ENCODE measurements at places on chromosomes 3 and 15.

GRCh38 chr15:96070636-96071035 lies 259.9 kb upstream of the NR2F2 start:
- DNase-seq, result no peak

DNA sequence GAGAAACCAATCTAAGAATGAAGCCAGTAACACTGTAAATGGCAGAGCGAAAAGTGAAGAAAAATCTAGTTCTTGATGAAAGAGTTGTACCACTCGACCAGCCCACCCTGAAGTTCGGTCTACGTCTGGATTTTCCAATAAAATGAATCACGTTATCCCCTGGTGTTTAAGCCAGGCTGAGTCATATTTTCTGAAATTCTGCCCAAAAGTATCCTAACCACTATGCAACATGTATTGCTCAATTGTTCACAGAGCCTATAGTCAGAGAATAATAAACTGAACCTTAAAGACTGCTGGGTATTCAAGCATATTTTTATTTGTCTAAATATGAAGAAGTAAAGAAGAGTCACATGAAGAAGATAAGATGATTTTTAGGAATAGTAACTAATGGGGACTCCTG lies 245.7 kb downstream of the FGF12 start:
- no peak for DNase-seq

DNA sequence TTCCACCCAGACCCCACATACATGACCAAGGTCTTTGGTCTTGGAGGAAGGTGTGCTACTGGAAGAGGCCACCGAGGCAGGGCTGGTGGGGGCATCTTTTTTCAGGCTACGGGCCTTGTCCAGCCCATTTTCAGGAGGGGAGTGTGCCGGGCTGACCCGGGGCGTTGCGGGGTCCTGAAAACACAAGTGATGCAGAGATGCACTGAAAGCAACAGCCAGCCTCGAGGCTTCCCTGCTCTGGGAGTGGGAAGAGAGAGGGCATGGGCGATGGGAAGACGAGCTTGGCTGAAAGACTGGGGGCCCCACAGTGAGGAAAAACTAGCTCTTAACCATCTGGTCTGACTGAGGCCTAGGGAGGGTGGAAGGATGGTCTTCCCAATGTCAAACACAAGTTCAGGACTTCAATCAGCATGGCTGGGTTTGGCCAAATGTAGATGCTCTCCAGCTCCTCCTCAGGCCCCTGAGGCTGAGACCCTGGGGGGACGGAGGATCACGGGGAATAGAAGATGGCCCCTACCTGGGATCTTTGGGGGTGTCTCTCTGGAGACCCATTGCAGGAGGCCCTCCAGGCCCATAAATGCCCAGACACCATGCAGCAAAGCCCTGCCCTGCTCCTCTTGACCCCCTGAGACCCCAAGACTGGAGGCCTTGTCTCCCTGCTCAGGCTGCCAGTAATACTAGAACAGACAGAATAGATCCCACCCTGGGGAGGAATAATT lies 38.9 kb downstream of the TLE3 start:
- DNase-seq, result no peak

DNA sequence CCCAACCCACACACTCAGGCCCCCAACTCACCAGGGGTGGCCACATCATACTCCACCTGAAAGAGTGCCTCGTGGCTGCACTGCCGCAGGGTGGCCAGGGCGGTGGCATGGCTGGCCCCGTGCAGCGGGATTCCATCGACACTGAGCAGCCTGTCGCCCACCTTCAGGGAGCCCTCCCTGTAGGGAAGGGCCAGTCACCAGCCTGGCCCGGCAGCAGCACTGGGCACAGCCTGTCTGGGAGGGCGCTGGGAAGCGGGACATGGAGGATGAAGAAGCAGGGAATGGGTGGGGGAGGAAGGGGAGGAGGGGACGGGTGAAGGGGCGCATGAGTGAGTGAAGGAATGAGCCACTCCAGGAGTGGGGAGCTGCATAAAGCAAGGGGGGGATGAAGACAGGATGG lies 18.5 kb downstream of the GRIP2 start:
- DNase-seq, result peak; percentile 39

GRCh38 chr3:157819270-157820156 lies 286.7 kb downstream of the SHOX2 start:
- DNase-seq, result no peak

DNA sequence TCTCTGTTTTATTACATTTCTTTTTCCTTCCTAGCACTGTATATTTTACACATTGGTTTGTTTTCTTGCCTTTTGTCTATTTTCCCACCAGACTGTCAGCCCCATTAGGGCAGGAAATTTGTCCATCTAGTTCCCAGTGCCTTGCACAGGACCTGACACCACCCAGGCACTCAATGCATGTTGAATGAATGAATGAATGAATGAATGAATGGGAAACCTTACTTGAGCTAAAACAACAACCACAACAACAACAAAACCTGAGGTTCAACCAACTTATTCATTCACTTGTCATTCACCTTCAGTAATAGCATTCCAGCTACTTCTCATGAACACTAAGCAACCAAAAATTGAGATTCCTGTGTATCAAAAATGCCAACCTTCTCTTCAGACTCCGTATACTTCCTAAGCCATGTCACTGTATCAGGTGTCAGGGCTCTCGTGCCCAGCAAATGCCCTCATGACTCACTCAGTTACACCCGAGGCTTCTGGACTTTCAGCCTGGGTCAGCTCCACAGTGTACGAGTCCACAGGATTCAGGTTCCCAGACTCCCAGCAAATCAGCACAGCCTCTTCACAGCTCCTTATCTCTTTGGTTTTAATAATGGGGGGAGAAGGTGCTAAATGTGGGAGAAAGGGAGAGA lies 37.3 kb downstream of the FSD2 start:
- DNase-seq, result no peak

GRCh38 chr3:196634829-196635228 lies 4.7 kb upstream of the NRROS start:
- DNase-seq, result no peak

DNA sequence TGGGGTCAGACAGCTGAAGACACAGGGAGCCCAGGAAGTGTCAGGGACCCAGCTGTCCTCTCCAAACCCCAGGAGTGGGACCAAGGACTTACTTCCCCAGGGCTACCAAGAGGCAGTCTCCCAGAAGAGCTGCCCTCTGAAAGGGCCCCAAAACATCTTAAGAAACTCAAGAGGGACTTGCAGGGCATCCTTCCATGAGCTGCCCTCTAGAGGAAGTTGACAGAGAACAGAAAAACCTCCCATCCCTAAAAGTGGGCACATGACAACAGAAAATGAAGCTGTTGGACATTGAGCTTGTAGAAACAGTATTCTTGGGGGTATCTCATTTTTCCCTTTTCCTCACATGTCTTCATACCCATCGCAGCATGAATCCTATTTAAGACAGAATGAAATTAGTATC lies 58.9 kb downstream of the MECOM start:
- no peak for DNase-seq

DNA sequence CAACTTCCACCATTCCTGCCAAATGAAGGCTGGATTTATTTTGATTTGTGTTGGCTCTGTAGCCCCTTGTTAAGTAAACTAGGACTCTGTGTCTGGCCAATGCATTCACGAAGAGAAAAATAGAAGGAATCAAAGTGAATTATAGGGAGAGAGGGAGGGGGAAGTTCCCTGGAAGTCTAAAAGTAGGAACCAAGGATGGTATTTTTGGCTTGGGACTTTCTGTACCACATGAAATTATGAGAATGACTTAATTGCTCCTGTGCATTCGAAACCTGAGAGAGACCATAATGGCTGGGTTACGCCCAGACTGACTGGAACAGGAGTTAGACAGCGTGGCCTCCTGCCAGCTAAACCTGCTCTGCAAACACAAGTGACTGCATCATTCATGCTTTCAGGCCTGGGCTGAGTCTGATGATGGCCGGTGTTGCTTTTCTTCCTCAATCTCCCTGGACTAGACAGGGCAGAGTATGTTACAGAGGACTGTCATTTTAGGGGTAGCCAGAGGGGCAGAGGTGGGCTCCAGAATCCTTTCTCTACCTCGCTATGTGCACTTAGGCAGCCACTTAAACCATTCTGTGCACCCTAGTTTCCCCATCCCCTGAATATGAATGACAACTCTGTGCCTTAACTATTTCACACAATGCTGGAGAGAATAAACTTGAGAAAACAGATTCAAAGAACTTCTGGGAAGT lies 58.9 kb downstream of the MYO1E start:
- DNase-seq, result peak; percentile 77

DNA sequence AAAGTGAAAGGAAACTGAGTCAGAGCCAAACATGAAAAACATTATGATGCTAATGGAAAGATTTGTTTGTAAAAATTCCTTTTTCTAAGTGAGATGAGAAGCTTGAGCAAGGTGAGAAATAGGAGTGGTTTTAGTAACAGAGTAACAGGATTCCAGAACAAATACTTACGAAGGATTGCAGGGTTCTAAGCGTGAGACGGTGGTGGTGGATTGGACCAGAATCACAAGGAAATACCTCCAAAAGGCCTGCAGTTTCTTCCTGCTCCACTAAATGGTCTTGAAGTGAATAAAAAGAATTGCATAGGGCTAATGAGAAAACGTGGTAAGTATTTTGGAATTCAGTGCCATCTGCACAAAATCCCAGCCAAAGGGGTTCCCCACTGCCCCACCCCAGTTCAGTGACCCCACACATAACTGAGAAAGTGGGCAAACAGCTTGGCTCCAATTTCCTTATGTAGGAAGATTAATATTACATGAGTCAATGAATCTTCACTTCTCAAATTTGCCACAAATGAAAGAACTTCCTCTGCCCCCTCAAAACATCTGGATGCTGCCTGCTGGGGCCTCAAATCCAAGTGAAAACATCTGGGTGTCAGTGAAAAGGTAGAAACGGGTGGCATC lies 283.8 kb upstream of the NR2F2 start:
- no peak for DNase-seq

- DNase-seq, result no peak
Measured at GRCh38 chr15:80839764-80840130, 60.6 kb downstream of the CEMIP start.

DNA sequence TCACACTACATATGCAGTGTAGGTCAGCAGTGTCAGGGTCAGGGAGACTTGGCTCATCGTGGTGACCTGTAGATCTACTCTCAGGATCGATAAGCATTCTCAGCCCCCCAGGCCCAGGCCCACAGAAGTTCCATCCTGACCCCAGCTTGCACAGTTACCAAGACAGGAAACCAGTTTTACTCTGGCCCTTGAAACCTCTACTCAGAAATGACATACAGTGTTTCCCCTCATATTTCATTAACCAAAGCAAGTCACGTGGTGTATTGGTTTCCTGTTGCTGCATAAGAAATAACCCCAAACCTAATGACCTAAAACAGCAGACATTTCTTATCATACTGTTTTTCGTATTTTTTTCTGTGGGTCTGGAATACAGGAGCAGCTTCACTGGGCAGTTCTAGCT lies 242.2 kb downstream of the SLCO3A1 start:
- no peak for DNase-seq

DNA sequence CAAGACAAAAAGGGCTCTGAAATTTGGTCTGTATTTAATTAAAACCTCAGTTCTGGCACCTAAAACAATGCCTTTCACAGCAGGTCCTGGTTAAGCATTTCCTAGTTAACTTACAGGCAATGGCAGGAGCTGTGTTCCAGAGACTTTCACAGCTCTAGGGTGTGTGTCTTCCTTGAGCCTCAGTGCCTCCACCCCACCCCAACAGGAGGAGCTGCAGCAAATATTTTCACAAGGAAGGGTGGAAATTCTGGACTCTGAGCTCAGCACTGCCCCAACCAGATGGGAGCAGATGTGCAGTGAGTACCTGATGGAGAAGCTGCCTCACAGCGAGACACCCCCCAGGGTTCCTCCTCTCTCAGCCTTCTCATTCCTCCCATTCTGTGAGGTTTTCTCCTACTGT lies 106.3 kb upstream of the SPATA12 start:
- DNase-seq, result no peak

DNA sequence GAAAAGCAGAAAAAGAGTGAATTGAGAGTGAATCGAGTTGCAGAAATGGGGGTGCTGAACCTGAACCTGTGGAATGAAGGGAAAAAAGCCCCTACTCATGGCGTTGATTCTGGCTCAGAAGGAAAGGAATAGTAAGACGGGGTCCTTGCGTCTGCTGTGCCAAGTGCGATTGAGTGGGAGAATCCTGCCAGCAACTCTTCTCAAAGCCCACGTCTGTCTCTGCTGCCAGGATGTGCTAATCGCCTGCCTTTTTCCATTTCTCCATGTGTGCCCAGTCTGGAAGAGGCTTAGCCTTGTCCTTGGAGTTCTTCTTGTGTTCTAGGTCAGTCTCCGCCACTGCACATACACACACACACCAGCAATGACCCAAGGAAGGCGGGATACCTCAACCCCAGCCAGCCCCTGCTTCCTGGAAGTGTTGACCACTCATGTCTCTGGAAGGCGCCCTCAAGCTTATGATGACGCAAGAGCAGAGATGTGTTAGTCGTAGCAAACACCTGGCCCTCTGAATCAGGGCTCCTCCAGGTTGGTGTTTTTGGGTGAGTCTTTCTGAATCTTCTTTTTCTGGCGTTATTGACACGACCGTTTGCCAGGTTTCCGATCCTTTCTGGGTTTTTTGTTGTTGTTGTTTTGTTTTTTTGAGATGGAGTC lies 262.4 kb upstream of the PROK2 start:
- no peak for DNase-seq

- DNase-seq, result no peak
Measured at GRCh38 chr15:29556380-29556779, 265.9 kb downstream of the TJP1 start.

- DNase-seq, result no peak
Measured at GRCh38 chr15:61828860-61829513, 231.3 kb downstream of the VPS13C start.

- no peak for DNase-seq
Measured at GRCh38 chr3:106013971-106014370, 145.2 kb upstream of the CBLB start.

DNA sequence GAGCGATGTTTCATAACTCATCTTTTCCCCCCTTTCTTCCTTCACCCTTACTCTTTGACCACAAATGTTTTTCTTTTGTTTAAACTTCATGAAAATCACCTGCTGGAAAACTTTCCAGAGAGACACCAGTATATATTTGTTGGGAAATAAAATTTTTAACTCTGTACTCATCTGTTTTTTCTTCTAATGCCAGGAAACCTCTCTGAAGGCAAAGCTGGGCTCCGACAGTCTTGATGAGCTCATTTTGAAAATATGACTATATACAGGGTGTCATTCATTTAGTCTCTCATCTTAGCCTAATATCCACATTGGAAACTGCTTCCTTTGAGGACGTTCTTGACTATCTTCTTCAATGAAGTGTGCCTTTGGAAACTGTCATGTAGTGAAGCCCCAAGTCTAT lies 339.6 kb upstream of the ROBO2 start:
- no peak for DNase-seq
